ENCODE measurements at places on chromosomes 2 and 18.

DNA sequence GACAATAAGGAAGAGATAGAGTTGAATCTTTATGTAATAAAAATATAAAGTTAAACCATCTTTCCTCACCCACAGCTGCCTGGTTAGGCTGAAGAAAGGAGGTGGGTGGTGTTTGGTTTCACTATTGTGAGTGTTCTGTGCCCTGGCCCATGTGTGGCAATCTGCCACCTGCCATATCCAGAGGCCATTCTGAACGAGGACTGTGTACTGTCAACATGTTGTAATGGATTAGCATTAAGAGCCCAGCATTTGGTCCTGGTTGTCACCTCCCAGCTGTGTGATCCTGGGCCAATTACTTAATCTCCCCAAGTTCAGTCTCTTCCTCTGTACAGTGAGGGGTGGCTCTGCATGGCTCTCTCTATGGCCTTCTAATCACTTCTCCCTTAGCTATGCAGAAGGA is 118.2 kb upstream of the SEC11C start:
- DNase-seq = no peak

GRCh38 chr2:239589833-239590232 is 189.0 kb upstream of the HDAC4 start:
- no peak for DNase-seq

DNA sequence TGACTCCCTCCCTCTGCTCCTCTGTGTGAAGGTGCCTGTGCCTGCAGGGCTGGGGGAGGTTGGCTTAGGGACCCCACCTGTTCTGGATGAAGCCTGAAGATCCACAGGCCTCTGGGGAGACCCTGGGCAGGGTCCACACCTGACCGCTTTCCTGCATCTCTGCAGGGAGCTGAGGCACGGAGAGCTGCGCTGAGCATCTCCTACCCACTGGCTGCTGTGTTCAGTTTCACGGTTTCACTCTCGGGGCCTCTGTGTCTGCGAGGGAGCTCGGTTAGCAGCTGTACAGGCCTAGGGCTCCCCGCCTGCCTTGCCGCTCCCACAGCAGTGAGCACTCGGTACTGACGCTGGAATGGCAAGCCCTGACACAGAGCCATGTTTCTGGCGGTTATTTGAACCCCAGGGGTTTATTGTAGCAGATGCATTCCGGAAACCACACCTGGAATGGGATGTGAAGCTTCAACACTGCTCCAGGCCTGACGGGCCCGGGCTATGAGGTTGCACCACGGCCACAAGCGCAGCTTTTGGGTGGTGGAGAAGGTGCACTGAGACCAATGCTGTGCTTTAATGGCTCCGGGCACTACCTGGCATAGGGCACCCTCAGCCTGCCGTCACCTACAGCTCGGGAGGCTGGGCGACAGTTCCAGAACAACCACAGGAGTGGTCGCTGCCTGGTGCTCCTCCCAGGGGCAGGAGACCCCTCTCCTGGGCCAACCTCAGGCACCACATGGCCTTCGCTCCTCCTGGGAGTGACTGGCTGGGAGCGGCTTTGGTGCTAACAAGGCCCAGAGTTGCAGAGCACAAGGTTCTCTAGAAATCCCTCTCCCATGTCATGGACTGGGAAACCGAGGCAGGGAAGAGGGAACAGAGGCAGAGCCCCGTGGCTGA is 257.9 kb downstream of the NDUFA10 start:
- no peak for DNase-seq

DNA sequence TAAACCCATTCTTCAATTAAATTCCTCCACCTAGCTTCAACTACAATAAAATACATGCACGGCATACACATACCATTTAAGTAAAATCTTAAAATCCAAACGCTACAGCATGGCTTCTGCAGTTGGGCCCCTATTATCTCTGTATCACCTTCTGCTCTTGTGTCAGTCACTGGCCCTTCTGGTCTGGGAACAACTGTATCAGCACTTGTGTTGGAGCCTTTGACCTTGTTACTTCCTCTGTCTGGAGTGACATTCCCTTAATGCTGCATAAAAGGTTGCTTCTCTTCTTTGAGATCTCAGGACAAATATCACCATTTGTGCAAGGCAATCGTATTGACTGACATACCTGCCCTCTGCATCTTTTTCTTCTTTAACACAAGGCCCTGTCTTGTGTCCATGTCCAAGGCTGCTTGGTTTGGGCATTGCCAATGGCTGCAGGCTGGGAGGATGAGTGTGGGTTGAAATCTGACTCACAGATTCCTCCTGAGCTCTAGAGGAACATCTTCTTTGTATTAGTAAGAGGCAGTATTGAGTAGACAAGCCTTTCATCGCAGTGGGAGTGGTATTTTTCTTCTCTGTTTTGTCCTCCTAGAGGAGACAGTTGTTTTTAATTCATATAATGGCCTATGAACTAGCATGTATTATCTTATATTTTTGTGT is 267.8 kb upstream of the TRIB2 start:
- peak; percentile 76 for DNase-seq

GRCh38 chr2:229314117-229314516 is 43.0 kb upstream of the PID1 start:
- peak; percentile 68 for DNase-seq

- DNase-seq = no peak
These were observed 19.3 kb downstream of the STK25 start for GRCh38 chr2:241489088-241489487.

GRCh38 chr2:239444626-239445577 is 44.1 kb upstream of the HDAC4 start:
- DNase-seq = no peak

- DNase-seq = no peak
These were observed 103.0 kb upstream of the SNTG2 start for GRCh38 chr2:847669-848068.

GRCh38 chr2:157830696-157831570 is 45.2 kb downstream of the ACVR1 start:
- peak; percentile 91 for DNase-seq

- DNase-seq = no peak
These were observed 117.0 kb downstream of the LAMA1 start for GRCh38 chr18:7000484-7001096.

GRCh38 chr18:59022167-59022945 is 117.3 kb upstream of the SEC11C start:
- DNase-seq = no peak

- DNase-seq = peak; percentile 47
These were observed 30.7 kb downstream of the FBXO15 start for GRCh38 chr18:74116633-74117554.

DNA sequence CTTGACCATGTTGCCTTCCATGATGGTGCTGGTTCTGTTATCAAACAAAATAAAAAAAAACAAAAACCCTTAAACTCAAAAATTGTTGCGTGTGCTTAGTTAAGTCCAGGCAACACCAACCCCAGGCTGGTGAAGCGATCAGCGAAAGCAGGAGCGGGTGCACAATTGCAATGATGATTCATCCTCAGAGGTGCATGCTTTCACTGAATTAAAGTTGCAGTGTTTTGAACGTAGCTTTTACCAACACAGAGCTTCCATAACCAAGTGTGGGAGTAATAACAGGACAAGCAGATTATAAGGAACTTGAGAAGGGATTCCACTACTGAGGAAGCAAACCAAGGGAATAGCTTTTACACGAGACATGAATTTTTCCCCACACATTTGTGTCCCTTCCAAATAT is 39.7 kb upstream of the RAPH1 start:
- DNase-seq = no peak

DNA sequence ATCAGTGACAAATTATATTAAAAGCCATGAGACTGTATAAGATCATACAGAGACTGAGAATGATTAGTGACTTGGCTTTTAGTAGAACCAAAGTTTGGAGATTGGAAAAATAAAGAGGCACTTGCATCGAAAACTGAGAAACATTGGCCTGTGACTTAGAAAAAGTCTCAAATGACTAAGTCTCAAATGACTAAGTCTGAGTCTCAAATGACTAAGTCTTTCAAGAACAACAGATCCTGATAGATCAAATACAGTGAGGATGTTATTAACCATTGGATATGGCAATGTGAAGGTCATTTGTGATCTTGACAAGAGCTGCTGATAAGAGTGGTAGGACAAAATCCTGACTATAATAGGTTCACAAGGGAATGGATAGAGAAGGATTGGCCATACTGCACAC is 135.5 kb upstream of the FANCL start:
- DNase-seq = no peak

GRCh38 chr2:84882775-84883550 is 2.1 kb upstream of the TRABD2A start:
- no peak for DNase-seq

DNA sequence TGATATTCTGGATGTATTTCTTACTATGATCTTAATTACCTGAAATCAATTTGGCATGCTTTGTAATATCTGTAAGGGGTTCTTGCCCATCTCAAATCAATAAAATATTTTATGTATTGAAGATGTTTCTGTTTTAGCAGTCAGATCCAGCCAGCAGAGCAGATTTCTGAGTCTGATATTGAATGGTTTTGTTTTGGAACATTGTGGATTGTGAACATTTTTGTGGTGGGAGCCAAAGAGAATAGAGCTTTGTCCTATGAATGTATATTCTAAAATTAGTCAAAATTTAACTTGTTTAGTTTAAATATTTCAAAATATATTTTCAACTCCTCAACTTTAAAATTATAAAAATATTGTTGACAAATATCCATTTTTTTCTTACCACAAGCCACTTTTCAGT is 197.0 kb downstream of the UBE2E3 start:
- DNase-seq = no peak

DNA sequence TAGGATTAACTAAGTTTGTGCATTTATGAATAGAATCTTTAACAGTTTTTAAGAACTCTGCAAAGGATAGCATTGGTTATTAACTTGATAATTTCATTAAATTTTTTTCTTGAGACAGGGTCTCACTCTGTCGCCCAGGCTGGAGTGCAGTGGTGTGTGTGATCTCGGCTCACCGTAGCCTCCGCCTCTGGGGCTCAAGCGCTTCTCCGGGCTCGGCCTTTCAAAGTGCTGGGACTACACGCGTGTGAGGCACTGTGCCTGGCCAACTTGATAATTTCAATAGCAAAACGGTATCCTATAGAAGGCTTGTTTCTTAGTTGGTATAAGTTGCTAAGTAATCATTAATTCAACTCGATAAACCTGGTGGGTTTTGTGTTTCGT is 38.0 kb downstream of the ADNP2 start:
- no peak for DNase-seq

GRCh38 chr2:82657106-82657505 is 1802.0 kb downstream of the SUCLG1 start:
- DNase-seq = no peak

- DNase-seq = no peak
These were observed 529 bp downstream of the SEMA4C start for GRCh38 chr2:96869281-96869821.

DNA sequence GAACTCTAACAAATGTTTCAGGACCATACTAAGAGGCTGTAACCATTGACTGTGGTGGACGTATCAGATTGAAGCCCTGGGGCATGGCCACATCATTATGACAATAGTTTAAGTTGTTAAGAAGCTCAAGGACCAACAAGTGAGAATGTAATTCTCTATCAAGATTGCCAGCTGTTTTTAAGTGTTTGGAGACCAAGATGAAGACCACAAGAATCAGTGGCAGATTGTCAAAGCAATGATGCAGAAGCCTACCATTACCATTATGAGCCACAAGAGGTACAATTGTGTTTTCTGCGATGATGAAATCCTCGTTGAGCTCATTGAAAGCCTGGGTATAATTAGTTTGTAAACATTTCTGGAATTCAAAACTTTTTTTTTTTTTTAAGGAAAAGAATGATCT is 261.1 kb upstream of the ZEB2 start:
- DNase-seq = no peak

GRCh38 chr2:168457190-168457895 is 1.3 kb downstream of the CERS6 start:
- peak; percentile 19 for DNase-seq

- peak; percentile 41 for DNase-seq
These were observed 177.1 kb downstream of the FAM210A start for GRCh38 chr18:13548966-13549879.

- DNase-seq = no peak
These were observed 1.3 kb downstream of the PIAS2 start for GRCh38 chr18:46915800-46916550.

Measured in inflammatory macrophage (primary cell).